Lower lobe of right lung (tissue), 2 donors: ENCODE measurements at places on chromosomes 6 and 20.
A peak's percentile ranks its signal among the peaks of the same experiment; 100 is the strongest.

DNA sequence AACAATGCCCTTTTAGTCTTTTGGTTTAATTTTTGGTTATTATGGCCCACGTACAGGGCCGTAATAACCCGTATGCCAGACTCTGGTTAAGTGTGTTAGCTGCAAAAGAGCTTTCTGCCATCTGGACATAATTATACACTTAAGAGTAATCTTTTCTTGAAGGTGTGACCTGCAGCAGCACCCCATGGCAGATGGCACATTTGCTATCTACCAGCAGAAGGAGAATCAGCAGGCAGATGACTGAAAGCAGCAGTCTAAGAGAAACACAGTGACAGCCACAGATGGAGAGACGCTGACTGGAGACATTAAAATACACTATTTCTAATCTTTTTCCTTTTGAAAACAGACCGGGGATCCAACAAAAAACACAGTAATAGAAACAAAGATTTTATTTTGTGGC is 18.7 kb downstream of the ASF1A start:
- no peak for DNase-seq

DNA sequence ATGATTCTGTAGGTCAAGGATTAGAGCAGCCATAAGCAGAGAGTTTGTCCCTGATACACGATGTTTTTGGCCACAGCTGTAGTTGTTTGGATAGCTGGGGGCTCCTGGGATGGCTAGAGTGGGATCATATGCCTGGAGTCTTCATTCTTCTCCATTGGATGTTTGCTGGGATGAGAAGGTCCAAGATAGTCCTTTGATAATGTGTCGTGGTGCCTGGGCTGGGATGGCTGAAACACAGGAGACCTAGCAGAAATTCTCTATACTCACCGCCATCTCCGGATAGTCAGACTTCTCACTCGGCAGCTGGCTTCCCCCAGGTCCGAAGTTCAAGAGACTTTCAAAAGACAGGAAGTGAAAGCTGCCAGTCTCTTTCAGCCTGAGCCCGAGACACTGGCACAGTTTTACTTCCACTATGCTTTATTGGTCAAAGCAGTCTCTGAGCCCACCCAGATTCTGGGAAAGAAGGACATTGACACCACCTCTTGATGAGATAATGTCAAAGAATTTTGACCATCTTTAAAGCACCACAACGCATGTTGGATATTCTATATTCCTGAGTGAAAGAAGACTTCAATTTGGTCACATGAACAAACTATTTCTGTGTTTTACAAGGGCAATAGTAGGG is 16.0 kb downstream of the MARCKS start:
- DNase-seq: peak; percentile 66

DNA sequence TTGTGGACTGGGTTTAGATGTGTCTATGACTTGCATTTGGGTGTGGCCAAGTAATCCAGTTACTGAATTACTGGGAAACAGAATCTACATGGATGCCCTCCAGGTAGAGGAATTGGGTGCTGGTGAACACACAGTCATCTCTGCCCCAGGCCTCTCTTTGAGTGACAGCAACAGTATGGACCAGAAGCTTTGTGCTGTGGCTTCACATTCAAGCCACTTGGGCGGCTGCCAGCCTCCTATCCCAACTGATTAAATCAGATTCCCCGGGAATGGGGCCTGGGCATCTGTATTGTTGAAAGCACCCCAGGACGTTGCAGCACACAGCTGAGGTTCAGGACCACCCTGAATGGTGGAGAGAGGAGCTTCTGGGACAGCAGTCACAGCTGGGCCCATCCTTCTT is 144.6 kb downstream of the DHX35 start:
- no peak for DNase-seq

DNA sequence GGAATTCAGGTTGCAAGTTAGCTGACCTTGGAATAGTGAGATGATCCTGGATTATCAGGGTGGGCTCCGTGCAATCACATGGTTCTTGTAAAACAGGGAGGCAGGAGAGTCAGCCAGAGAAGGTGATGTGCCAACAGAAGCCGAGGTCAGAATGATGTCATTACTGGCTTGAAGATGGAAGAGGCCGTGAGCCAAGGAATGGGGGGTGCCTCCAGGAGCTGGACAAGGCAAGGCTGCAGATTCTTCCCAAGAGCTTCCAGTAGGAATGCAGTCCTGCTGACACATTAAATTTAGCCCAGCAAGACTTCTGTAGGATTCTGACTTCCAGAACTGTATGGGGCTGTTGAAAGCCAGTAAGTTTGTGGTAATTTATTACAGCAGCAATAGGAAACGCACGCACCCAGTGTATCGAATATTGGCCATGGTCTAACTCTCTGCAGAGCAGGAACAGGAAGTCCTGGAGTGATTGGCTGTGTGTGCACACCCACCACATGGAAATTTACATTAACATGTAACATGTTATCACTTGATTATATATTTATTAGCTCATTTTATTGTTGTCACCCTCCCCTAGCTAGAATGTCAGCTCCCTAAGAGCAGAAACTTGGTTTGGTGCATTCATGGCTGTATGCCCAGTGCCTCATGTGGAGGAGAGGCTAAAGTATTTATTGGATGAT is 19.1 kb downstream of the SLC24A3 start:
- no peak for DNase-seq

DNA sequence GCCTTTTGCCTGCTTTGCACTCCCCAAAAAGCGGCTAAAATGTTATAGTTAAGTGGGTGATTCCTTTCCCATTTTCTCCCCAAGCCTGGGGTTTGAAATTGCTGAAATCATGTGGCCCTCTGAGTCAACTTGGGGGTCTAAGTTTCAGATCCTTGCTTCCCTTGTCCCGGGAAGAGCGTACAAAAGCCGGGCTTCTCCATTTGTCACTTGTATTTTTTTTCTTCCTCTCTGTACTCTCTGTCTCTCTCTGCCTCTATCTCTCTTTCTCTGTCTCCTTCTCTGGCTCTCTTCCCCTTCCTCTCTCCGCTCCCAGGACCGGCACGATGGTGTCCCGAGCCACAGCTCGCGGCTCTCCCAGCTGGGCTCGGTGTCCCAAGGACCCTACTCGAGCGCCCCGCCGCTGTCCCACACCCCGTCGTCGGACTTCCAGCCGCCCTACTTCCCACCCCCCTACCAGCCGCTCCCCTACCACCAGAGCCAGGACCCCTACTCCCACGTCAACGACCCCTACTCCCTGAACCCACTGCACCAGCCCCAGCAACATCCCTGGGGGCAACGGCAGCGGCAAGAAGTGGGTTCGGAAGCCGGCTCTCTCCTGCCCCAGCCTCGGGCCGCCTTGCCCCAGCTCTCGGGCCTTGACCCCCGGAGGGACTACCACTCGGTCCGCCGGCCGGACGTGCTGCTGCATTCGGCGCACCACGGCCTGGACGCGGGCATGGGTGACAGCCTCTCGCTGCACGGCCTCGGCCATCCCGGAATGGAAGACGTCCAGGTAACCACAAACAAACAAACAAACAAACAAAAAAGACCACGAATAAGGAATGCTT is 4.6 kb downstream of the TFAP2B start:
- no peak for DNase-seq

DNA sequence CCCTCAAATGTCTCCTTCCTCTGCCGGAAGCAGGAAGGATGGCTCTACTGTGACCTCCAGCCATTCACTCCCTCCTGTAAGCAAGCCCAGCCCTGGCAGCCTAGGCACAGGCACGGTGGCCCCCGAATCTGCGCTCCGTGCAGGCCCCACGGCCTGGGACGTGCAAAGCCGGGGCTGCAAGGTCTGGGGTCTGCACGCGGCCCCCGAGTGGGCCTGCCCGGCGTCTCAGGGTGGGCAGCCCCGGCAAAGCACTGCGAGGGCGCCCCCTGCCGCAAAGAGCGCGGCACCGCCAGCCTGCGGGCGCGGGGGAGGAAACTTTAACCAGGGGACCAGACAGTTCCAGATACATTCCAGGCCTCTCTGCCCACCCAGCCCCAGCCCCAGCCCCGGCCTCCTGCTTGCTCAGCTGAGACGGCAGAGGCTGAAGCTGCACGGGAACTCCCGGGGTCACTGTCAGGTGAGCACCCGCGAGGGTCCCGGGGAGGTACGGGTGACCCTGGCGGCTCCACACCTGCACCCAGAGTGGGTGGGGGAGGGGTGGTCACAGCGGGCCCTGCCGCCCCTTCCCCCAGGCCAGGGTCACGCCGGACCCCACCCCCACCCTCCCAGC is 98.8 kb downstream of the ASXL1 start:
- no peak for DNase-seq

GRCh38 chr20:10553326-10553984 is 118.3 kb downstream of the SLX4IP start:
- peak; percentile 68 for DNase-seq

DNA sequence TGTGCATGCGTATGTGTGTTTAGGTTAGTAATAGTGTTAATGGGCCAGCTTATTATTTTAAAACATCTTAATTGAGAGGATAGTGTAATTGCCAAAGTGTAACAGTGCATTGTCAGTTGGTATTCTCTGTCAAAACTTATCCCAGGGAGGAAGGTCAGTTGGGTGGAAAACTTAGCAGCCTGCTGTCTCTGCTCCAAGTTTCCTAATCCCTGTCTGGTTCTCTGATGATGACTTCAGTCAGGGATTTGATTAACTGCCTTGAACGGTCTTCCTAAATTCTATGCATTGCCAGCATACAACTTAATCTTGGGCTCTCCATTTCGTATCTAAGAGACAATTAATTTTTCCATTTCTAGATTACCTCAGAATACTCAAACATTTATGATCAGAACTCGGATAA is 51.1 kb downstream of the L3MBTL3 start:
- DNase-seq: no peak

DNA sequence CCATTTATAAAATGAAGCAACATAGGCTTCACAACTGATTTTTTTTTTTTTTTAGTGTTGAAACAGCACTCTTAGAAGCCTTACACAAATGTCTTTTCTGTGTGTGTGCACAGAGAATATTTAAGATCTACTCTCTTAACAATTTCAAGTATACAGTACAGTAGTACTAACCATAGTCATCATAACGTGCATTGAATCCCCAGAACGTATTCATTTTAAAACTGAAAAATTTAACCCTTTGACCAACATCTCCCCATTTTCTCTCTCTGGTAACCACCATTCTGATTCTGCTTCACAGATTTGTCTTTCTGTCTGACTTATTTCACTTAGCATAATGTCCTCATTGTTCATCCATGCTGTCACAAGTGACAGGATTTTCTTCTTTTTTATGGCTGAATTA is 475.6 kb downstream of the RFPL4B start:
- no peak for DNase-seq

DNA sequence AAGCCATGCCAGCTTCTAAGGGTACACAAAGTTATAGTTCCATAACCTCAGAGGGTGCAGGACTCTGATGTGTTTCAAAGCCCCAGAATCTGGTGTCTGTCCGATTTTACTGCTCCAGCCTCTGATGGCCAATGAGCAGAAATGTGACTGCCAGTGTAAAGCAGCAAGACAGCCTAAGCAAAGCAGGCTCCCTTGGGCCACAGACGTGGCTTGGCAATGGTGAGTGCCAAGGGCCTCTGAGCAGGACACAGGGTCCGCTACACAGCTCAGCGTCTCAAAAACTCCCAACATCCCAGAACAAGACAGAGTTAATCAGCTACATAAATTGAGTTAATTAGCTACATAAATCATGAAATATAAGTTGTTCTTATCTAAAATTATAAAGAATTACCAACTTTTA is 69.2 kb downstream of the PCSK2 start:
- DNase-seq: no peak

GRCh38 chr6:169933251-169933821 is 181.9 kb downstream of the ERMARD start:
- DNase-seq: no peak

DNA sequence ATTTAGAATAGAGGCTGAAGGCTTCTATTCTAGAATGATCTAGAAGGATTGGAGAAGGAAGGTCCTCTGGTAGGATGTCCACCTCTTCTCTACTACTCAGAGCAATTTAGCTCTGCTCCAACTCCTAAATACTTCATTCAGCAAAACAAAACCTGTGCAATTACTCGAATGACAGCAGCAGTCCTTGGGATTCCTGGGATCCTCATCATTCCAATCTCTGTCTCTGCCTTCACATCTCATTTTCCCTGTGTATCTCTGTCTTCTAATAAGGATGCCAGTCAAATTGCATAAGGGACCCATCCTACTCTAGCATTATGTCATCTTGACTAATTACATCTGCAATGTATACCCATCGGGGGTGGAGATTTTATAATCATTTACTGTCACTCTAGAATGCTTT is 5.5 kb upstream of the AIG1 start:
- no peak for DNase-seq

DNA sequence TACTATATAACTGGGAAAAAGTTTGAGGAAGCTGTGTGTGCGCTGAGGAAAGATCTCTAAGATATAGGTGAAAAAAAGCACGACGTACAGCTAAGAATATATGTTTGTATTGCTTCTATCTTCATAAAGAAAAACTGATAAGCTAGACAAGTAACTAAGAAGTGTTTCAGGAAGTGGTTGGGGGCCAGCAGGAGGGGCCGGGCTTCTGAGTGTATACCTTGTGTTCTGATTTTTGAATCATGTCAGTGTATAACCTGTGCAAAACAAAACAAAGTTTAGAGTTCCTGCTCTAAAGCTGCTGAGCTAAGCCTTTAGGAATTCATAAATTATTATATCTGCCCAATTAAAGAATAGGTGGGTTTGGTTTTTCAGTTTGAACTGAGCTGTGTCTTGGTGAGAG is 7.9 kb upstream of the OSER1 start:
- no peak for DNase-seq

DNA sequence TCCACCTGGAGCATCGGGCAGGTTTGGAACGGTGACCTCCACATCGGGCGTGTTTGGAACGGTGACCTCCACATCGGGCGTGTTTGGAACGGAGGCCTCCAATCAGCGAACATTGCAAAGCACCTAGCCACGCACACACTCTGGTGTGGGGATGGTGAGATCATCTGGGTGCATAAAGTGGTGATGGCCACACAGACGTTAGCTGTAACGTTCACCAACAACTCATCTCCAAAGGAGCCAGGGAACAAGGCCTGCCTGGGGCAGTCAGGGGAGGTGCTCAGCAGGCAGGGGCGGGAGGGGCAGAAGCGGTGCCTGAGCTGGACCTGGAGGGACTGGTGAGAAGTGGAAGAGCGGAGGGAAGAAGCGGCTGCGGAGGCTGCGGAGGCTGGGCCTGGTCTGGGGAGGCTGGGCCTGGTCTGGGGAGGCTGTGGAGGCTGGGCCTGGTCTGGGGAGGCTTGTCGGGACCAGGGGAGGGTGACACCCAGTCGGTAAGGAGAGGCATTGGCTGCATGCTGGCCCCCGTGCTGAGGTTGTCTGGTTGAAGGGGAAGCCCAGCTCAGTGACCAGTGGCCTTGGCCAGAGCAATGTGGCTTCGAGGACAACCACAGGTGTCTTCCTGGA is 89.9 kb downstream of the PSMB1 start:
- no peak for DNase-seq

- DNase-seq: no peak
Observed at GRCh38 chr6:166563200-166563599, 23.3 kb downstream of the RAMACL start.

DNA sequence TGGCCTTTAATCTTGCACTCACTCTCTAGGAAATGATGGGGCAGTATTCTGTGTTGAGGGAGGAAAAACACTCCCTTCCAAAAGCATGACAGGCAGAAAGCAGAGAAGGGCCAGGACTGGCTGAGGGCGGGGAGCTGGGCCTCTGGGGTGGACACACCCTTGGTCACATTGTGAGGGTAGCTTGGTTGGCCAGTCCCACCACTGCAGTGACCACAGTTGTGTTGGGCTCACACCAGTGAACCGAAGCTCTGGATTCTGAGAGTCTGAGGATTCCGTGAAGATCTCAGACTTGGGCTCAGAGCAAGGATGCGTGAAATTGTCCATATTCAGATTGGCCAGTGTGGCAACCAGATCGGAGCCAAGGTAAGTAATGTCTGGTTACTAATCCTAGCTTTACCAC is at the start of gene TUBB1:
TUBB1 (plus strand) TSS at position 213 of the 400 bp plus-strand sequence; CDS start at position 307, 94 bp downstream.
- DNase-seq: no peak
